ENCODE measurements at places on chromosomes 2 and 18.

DNA sequence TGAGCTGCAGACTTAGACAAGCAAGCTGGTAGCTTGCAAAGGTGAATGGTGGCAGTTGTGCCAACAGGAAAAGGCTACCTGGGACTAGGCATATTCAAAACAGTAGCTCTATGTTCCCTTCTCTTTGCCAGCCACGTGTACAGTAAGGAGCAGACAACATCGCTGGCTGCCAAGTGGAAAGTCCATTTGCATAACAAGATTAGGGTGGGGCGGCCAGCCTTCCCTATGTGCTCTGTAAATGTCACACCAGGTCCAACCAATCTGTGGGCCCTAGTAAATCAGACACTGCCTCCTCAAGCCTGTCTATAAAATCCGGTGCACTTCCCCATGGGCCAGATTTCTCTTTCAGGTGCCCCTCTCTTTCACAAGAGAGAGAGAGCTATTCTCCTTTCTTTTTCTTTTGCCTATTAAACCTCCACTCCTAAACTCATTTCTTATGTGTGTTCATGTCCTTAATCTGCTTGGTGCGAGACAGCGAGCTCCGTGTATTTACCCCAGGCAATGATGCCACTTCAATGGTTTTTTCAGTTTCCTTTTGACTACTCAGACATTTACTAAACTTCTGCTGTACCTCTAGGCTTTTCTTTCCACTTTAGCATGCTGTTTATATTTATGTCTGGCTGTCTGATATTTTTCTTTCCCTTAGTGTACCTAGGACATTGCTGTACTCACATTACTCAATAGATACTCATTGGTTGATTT is 297.4 kb upstream of the GCFC2 start:
- no peak for DNase-seq

DNA sequence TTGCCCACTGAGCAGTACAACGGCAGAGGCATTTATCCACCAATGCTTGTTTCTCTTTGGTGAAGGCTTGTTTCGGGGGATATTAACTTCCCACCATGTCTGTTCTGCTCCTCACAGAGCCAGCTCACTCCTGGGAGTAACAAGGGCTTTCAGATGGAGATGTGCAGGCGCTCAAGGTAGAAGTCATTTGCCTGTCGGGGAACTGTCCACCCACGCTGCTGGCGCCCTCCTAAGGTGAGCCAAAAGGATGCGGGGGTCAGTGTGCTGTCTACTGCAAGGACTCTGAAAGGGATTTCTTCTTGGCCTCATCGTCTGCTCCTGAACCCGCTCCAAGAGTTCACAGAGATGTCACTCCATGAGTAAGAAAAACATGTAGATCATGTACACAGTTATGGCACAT is 57.0 kb upstream of the CYRIA start:
- DNase-seq: no peak

GRCh38 chr2:44736270-44736942 is 205.1 kb upstream of the SIX3 start:
- no peak for DNase-seq

DNA sequence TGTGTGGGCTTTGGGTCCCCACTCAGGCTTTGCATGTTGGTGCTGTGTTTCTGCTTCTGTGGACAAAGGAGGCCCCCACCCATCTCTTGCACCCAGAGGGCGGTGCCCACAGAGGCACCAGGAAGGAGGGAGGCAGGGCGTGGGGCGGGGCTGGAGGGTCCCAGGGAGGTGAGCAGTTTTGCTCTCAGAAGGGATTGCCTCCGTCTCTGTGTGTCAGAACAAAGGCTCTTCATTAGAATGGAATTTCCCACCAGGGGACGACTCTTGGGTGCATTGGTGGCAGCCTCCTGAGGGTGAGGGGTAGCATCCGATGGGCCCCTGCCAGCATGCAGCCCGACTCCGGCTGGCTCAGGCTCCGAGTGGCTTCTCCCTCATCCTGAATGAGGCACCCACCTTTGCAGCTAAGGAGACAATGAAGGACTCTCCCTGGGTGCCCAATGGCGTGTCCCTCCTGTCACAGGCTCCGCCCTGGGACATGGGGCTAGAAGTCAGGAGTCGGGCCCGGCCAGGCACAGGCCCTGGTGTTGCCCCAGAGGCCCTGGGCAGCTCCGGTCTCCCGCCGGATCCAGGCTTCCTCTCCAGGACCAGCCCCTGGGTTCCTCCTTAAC is 7.0 kb upstream of the ERFE start:
- no peak for DNase-seq
